ENCODE measurements at places on chromosomes 6 and 20.

DNA sequence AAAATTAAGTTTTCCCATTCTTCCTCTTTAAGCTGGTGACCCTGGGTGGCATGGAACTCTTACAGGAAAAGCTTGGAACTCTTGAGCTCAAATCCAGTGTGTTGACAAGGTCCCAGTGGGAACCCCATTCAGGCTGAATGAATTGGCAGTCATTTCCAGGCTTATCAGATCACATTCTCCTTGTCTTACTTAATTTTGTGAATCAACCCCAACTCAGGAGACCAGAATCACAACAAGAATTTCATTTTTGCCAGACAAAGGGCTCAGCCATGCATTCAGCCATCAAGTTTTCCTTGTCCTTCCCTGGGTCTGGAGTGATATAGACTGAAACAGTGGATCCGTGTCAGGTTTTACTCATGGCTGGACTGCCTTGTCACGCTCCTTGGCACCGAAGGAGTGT is 92.1 kb upstream of the EEF1E1 start:
- no peak for DNase-seq

GRCh38 chr6:33822575-33823395 is 19.0 kb upstream of the MLN start:
- peak; percentile 47 for DNase-seq

DNA sequence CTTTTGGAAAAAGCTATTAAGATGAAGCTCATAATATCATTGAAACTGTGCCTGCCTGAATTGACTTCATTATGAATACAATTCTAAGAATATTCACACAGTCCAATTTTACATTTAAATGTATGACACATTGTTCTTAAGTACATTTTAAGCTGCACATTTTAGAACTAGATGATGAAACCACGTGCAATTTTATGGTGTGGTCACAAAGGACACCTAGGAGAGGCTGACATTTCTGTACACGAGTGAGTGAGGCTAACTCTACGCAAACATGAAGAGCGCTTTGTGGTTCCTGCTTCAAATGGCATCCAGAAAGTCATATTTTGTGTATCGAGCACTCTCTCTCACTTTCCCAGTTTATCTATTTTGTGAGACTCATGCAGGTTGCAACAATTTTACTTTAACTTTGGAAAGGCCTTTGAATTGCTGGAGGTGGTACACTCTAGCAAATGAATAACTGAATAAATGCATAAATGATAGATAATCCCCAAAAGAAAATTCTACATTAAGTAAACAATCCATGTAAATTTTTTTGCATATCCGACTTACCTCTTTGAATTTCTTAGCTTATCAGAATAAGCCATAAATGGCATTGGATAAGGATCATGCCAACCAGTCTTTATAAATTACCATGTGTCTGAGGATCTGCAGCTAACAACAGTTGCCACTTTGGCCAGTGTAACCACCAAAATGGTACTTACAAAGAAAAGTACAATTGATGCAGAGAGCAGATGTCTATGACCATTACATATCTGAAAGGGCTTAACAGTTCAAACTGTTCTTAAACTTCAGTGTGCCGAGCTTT is 97.3 kb downstream of the NRSN1 start:
- no peak for DNase-seq

DNA sequence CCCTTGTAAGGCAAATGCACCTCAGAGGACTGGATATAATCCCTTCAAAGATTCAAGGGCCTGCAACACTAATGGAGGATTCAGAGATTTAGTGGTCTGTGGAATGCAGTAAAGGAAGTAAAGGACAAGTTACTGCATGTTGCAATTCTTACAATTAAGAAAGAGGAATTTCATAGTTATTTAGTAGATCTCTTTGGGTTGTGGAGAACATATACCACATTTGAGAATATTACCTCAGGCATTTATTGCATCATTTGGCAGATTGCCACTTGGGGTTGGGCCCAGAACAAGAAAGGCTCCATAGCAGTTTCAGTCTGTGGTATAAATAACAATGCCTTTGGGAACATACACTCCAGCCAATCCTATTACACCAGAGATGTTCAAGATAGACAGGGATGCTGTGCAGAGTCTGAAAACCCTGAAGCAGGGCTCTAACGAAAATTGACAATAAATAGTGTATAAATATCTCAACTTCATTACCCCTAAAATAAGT is 20.9 kb upstream of the EPM2A start:
- DNase-seq = peak; percentile 75

DNA sequence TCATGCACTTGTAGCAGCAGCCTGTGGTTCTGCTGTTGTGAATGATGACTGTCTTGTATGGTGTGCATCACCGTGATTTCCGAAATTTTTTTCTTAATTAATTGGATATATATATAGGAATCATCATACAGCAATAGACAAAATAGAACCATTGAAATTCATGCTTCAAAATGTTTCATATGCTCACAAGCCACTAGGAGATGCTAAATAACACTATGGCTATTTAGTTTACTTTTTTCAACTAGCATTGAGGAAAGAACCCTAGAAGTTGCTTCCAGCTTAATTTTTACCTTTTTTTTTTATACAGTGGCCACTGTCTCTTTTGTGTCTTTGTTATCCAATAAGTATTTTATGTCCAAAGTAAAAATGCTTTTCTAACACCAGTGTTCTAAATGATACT is 485.4 kb downstream of the CDKAL1 start:
- DNase-seq = no peak

DNA sequence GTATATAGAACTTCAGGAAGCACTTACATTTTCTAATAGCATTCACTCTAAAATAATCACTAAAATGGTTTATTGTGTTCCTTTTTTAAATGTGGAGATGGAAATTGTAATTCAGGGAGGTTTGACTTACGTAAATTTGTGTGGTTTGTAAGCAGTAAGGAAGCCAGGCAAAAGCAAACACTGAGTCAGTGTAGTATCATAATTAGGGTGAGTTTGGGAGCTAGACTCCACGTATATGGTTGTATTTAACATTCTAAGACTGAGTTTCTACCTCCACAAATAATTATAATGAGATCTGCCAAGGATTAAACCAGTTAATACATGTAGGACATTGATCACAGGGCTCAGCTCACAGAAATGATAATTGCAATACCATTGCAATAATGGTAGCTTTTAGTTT is 425.5 kb downstream of the CBLN4 start:
- DNase-seq = no peak

DNA sequence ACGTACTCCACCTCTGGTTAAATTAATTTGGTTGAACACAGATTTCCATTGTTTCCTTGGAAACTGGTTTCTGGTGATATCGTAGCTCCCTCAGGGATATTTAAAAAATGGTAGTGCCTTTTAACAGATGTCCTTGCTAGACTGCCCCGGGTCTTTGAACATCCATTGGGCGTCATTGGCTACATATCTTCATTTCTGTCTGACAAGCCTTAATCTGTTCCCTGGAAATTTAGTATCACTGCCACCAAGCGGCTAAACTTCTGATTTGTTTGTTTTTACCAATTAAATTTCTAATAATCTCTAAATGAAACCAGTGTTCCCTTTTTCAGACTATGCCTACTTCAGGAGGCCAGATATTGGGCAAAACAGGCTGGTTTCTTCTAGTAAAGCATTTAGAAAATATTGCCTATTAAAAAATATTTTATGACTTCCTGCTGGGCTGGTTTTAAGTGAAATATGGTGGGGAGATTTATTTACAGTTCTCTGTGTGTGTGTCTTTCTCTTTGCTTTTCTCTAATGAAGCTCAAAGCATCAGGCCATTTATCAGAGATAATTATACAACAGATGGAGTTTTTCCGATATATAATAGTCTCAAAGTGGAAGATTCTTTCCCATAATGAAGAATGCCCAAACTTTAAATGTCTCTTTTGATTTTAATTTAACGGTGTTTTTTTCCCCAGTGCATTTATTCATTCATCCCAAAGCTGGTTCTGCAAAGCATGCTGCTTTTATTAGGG is 249.5 kb downstream of the ZFAND3 start:
- DNase-seq = no peak
